Smooth muscle cell of the coronary artery (primary cell): ENCODE measurements at places on chromosomes 6 and 20. TPM values are rescaled to one million over a fixed set of nuclear protein-coding genes. Genes with fewer than 3 reads are reported as not detected.

The EMILIN3 gene
- under 0.01 TPM in 1 of 2 replicates, not detected in the other for total RNA-seq

The ZNF165 gene
- total RNA-seq, result 0.30 and 0.47 TPM in 2 replicates

The EYA2 gene
- 0.15 and 0.70 TPM in 2 replicates for total RNA-seq

The IP6K3 gene
- total RNA-seq, result 0.30 TPM in 1 of 2 replicates, not detected in the other

The PBOV1 gene
- total RNA-seq, result not detected in 2 replicates

The ZNF391 gene
- total RNA-seq, result 0.45 and 0.70 TPM in 2 replicates

The SLC22A1 gene
- total RNA-seq, result 0.53 and 0.70 TPM in 2 replicates

The SPATS1 gene
- total RNA-seq, result not detected in 2 replicates

The SMIM8 gene
- total RNA-seq, result 3.1 and 4.1 TPM in 2 replicates

The CPXM1 gene
- 0.23 and 32.2 TPM in 2 replicates for total RNA-seq

The SLC18B1 gene
- total RNA-seq, result 2.1 and 8.5 TPM in 2 replicates

The ARMH2 gene
- total RNA-seq, result not detected in 2 replicates

The SLC25A27 gene
- 0.75 and 17.0 TPM in 2 replicates for total RNA-seq

The PACRG gene
- 0.59 TPM in 1 of 2 replicates, not detected in the other for total RNA-seq

The NKAPL gene
- total RNA-seq, result 0.75 and 1.4 TPM in 2 replicates

The PCSK2 gene
- total RNA-seq, result not detected in 2 replicates

The SYCP2L gene
- total RNA-seq, result 0.08 TPM in 1 of 2 replicates, not detected in the other

The TMC2 gene
- 0.23 TPM in 1 of 2 replicates, not detected in the other for total RNA-seq
